HFF-Myc (cell line): ENCODE measurements at places on chromosomes 1 and 21.
A peak's percentile ranks its signal among the peaks of the same experiment; 100 is the strongest.

DNA sequence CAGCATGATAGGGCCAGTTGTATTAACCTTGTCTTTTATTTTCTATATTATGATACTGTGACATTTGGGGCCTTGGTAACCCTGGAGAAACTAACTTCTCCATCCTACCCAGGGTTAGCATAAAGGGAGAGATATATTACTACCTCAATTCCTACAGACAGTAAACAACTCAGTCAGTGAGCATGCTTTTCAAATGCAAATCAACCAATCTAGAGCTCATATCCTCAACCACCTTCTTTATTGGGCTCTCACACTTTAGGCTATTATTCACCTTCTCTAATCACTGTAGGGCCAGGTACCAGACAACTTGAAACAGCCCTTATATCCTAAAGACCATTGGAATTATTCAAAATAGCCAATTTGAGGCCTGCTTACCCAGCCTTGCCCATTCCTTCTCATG lies 477.6 kb downstream of the PTPRC start:
- DNase-seq = no peak

DNA sequence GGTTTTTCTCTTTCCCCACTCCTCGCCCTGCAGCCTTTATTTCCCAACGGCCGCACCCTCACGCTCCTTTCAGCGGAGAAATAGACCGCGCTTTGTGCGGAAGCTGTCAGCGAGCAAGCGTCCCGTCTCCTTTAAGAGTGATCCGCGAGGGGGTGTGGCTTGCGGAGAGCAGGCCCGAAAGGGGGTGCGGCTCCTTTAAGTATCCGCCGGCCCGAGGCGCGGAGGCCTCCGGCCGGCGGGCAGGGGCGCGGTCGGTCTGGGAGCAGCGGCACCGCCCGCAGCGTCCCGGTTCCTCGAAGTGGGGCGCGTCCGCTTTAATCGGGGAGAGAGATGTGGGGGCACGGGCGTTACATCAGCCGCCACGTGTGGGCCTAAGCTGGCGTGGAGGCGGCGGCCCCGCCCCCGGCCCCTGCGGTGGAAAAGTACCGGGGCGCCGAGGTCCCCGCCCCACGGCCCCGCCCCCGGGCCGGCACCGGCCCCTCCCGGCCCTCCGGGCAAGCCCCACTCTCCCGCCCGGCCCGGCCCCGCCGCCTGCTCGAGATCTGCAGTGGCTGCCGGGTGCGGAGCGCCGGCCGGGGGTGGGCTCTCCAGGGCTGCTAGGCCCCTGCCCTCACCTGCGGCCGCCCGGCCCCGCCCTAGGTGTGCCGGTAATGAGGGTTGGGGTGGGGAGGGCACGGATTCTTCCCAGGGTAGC lies 1.2 kb downstream of the SLC6A9 start:
- DNase-seq = no peak

GRCh38 chr21:36207577-36208320 lies 51.1 kb downstream of the DOP1B start:
- DNase-seq = no peak

DNA sequence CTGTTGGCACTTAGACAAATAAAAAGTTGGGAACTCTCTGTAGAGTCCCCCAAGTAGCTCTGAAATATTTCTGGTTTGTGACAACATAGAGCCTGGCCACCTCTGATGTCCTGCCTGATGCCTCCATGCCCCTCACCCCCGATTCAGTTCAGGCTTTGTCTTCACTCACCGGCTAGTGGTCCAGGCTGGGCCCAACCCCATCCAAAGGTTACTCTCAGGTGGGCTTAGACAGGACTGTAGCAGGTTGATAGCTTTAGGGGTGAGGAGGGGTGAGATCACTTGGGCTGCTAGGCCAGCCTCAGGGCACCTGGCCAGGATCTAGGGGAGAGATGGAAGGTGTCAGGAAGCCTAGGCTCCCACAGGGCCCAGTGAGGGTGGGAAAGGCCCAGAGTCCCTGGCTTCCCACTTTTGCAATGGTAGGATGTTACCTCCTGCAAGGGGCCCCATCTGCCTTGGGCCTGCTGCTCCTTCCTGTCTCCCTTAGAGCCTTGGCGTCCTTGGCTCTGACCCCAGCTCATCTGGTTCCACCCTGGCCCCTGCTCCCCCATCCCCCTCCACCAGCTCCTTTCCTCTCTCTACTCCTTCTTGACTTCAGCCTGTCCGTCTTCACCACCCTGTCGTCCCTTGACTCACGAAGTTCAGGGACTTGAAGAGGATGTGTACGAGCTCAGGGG lies 6.7 kb downstream of the EPS8L3 start:
- DNase-seq = no peak

GRCh38 chr1:9294910-9295636 lies 2.4 kb downstream of the SPSB1 start:
- DNase-seq = no peak

DNA sequence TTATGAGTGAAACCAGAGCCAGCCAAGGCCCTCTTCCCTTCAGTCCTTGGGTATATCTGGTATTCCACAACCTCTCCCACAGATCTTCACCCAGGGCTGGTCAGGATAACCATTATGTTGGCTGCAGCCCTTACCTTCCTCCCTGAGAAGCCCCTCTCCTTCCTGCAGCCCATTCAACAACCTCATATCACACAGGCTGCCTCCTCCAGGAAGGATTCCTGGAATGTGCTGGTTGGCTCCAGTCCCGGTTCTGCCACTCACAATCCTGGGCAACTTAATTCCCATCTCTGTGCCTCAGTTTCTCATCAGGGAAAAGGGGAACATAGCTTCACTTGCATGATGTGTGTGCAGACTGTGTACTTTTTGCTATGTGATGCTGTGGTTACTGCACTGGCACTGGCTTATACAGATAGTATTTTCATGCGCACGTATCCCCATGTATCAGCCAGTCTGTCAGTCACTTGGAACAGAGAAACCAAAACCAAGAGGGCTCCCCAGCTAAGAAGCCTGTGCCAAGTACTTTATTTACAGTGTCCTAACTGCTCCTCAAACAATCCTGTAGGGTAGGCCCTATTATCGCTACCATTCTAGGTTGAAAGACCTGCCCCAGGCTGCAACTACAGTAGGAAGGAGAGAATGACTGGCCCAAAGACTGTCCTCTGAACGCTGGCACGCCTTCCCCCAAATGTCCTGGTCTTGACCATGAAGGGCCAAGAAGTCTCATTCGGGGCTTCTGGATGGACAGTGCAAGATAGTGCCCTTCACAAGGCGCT lies 39.9 kb upstream of the PPP1R15B start:
- no peak for DNase-seq

DNA sequence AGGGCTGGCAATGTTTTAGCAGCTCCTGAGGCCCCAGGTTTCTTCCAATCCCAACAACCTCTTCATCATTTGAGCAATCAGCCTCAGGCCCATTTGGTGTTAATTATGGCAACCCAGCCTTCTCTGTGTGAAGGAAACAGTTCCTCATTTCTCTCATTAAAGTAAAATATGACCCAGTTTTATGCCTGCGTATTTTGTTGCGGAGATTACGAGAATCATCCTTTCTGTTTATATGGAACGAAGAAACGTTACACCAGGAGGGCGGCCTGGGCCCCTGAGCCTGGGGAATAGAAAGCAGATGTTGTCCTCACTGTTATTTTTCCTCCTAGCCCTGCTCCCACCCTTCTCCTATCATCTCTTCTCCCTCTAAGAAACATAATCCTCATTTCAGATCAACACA lies 332.2 kb upstream of the USP24 start:
- DNase-seq = no peak

DNA sequence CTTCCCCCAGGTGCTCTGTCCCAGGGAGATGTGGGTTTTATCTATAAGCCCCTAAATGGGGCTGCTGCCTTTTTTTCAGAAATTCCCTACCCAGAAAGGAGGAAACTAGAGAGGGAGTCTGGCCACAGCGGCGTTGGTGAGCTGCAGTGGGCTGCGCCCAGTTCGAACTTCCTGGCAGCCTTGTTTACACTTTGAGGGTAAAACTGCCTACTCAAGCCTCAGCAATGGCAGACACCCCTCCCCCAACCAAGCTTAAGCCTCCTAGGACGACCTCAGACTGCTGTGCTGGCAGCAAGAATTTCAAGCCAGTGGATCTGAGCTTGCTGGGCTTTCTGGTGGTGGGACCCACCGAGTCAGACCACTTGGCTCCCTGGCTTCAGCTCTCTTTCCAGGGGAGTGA lies 46.2 kb upstream of the PAPPA2 start:
- no peak for DNase-seq

- no peak for DNase-seq
Observed at GRCh38 chr1:95245029-95245428, 11.0 kb downstream of the RWDD3 start.

GRCh38 chr1:147717051-147717705 lies 43.2 kb downstream of the GJA5 start:
- no peak for DNase-seq

- no peak for DNase-seq
Observed at GRCh38 chr1:102595106-102595505, 513.2 kb downstream of the COL11A1 start.

- DNase-seq = no peak
Observed at GRCh38 chr1:48233666-48234485, 11.4 kb downstream of the SLC5A9 start.

GRCh38 chr1:152902636-152903035 lies 5.7 kb upstream of the IVL start:
- DNase-seq = no peak

DNA sequence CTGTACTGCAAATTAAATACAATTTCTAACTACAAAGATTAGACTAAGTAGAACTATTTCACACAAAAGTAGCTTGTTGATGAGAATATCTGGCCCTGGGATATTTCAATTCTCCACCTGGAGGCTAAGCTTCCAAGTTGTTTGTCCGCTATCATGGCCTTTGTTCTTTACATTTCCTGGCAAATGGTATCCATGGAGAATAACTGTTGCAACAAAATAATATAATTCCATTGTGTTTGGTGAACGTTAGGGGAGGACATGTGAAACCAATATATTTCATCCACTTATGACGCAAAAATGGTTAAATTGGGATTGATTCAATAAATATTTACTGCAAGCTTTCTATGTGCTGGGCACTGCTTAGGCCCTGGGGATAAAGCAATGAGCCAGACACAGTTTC lies 565.4 kb downstream of the PTPRC start:
- no peak for DNase-seq

DNA sequence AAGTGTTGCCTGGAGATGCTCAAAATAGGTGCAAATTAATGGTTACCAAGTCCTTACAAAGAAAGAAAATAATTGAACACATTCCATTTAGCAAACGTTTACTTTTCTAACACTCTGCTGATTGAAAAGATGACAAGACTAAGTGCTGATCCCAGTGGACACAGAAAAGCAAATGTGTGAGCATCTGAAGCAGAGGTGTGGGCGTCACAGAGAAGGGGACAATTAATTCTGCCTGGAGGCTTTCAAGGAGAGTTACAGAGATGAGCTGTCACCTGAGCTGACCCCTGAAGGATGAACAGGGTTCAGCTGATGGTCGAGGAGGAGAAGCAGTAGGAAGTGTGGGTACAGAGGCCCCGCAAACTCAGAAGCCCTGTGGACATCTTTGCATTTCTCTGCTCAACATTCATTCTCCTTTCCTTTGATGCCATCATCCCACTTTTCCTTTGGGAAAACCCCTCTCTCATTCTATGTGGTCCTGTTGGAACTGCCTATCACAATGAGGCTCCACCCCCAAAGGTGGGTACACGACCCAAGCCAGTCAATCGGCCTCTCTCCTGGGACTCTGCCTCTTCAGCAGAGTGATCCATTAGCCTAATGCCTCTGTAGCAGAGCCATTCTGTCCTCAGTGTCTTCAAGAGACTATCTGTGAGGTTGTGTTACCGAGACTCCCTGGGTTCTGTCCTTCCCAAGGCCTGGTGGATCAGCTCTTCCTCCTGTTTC lies 17.2 kb upstream of the PLA2G2E start:
- DNase-seq = no peak

DNA sequence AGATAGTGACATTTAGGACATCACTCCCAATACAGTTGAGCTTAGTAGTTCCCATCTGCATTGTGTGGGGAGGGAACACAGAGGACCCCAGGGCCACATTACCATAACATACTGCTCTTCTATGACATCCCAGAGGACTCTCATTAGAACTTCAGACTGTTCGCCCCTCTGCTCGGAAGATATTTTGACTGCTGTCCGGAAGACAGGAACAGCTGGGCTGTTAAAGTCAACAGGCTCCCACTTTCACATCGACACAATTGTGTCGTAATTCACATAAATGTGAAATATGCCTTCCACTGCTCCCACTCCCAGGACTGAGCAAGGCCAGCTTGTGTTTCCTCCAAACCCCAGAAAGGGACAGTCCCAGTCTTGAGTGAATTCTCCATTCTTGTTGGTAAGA lies 158.4 kb downstream of the SEC16B start:
- no peak for DNase-seq

- peak; percentile 14 for DNase-seq
Observed at GRCh38 chr1:178126741-178127185, 32.9 kb downstream of the RASAL2 start.

- no peak for DNase-seq
Observed at GRCh38 chr1:81558291-81559076, 242.2 kb upstream of the ADGRL2 start.

GRCh38 chr21:45413922-45414321 lies 9.0 kb downstream of the COL18A1 start:
- no peak for DNase-seq

GRCh38 chr1:1599935-1600860 lies at the start of gene FNDC10:
Gene FNDC10, minus strand, starts transcription at chr1:1600135. Its CDS starts 120 bp downstream, at chr1:1600015.
- no peak for DNase-seq

- no peak for DNase-seq
Observed at GRCh38 chr1:156492591-156493080, 7.9 kb downstream of the MEF2D start.

DNA sequence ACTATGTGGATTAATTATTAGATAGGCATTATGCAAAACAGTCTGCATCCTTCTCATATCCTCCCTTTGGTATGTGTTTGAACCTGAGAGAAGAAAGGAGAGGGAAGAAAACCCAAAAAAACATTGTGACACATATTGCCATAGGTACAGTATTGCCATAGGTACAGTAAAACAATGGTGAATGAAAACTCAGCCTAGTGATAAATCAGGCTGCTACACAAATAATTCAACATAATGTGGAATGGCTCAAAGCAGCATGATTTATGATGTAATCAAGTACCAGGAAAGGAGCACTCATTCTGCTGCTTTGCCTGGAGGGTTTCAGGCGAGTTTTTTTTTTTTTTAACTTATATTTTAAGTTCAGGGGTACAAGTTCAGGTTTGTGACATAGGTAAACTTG lies 213.9 kb upstream of the LYPLAL1 start:
- no peak for DNase-seq

DNA sequence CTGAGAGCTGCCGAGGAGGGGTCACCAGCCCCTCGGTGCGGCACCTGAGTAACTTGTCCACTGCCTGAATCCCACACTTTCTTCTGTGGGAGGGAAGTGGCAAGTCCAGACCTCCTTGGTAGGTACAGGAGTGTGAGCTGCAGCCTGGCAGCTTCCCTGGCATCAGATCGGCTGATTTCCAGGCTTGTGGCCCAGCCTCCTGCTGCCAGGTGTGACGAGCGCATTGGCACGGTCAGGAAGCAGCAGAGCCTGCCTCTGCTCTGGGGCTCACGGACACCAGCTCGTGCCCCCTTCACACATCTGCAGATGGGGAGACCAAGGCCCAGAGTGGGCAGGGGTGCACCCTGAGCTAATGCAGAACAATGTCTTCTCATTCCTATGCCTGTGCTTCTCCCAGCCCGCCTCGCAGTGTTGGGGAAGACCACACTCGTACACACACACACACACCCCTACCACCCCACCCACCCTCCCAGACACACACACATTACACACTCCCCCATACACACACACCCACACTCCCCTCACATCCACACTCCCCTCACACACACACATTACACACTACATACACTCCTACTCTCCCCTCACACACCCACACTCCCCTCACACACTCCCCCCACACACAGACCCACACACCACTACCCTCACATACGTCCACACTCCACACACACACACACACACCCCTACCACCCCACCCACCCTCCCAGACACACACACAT lies 33.1 kb upstream of the SELENON start:
- DNase-seq = no peak
